ENCODE measurements at places on chromosomes 11 and 22.

DNA sequence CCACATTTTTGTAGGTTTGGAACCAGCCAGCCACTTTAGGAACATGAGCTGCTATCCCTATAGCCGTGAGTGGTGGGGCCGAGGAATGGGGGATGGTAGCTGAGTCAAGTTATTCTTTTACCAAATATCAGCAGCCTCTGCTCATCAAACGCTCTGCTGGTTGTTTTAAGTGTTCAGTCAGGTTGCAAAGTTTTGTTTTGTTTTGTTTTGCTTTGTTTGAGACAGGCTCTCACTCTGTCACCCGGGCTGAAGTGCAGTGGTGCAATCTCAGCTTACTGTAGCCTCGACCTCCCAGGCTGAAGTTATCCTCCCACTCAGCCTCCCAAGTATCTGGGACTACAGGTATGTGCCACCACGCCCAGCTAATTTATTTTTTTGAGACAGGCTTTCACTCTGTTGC is 14.4 kb downstream of the CABIN1 start:
- no peak for DNase-seq

DNA sequence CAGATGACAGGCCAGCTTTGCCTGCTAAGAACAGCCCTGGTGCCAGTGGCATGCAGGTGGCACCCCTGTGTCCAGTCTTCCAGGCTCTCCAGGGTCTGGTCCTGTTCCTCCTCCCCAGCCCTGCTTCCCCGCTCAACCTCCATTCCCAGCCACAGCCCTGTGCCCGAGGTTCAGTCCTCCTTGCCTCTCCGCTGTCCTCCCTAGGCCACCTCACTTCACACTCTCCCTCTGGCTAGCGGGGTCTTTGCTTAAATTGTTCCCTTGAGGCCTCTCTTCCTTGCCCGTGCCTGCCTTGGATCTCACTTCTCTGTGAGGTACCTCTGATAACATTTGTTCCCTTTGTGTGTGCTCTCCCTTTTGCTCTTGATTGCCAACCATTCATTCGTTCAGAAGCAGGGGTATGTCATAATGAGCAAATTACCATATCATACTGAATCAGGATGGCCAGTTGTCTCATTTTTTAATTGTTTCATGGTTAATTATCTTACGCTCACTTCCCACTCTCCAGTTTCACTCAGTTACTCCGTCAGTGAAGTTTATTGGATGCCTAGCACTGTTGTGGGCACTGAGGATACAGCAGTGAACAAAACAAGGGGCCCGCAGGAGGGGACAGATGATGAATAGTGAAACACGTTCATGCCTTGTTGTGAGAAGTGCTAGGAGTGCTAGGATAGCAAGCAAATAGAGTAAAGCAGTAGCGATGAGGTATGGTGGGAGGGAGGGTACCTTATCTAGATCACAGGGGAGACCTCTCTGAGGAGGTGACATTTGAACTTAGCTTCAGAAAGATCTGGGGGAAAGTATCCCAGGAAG is 7.4 kb downstream of the BMAL1 start:
- DNase-seq = no peak

DNA sequence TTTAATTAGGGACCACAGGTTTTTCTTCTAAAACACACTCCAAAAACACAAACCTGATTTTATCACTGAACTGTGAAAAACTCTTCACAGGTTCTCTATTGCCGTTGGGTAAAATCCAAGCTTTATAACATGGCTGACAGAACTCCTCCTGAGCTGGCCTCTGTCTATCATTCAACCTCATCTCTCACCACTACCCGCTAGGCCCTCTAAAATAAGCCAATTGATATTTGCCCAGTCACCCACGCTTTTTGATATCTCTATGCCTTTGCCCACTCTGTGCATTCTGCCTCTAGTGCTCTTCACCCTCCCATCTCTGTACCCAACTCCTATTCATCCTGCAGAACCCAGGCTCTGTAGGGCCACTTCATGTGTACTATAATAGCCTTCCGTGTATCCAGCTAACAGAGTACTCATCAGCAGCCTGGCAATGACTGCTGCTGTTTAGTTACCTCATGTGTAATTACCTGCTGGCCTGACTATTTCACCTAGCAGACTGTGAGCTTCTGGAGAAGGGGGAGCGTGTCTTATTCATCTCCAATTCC is 1.1 kb upstream of the CNGA4 start:
- DNase-seq = no peak

DNA sequence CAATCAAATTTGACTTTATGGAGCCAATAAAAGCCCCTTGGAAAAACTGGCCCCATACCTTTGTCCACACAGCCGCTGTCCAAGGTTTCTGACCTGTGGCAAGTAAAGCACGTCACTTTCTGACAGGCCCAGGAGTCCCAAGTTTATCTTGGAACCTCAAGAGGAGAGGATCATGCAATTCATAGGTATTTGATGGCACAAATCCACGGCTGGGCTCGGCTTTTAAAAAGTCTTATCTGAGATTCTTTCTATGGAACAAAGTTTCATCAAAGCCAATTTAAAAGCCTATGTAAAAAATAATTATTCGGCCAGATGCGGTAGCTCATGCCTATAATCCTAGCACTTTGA is 13.6 kb downstream of the TMEM138 start:
- no peak for DNase-seq

DNA sequence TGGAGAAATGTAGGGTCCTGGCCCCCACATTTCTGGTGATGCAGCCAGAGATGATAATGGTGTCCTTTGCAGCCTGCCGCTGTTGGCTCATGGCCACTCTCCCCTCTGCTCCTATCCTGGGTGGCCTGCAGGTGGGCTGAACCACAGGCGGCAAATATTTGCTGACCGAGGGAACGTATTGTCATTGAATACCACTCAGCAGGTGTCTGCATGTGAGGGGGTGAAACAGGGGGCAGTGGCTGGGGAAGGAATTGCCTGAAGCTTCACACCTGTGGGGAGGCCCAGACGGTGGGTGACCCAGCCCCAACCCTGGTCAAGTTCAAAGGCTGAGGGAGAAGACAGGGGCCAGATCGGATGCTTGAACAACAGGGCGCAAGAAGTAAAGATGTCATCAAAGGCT is 73.3 kb upstream of the WNT11 start:
- DNase-seq = no peak

GRCh38 chr11:86062719-86063118 is 6.2 kb downstream of the PICALM start:
- no peak for DNase-seq

GRCh38 chr11:57499983-57500461 is 15.5 kb downstream of the SLC43A1 start:
- DNase-seq = no peak

- no peak for DNase-seq
Measured at GRCh38 chr22:19852177-19852781, 2.4 kb downstream of the GNB1L start.

- DNase-seq = no peak
Measured at GRCh38 chr11:68914761-68915160, 11.1 kb downstream of the IGHMBP2 start.
